Activated CD4-positive, alpha-beta T cell treated with anti-CD3 and anti-CD28 coated beads, Interleukin-2, amount 50 U/mL, for 16 hours (primary cell): ENCODE measurements at places on chromosomes 6 and 20.

DNA sequence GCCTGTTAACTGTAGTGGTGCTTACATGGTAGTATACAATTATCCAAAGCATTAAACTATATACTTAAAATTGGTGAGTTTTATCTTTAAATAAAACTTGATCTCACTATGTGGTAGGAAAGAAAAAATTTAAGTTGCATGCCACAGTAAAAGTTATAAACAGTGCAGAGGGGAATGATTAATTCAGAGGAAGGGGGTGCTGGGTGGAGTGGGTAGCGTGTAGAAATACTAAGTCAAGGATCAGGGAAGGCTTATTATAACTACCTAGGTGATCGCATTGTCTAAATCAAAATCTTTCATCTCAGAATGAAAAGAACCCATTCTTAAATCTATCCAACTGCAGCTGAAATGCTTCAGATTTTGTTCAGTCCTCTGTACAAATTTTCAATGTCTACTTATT, 428.3 kb downstream of the ADGRB3 start:
- no peak for DNase-seq

DNA sequence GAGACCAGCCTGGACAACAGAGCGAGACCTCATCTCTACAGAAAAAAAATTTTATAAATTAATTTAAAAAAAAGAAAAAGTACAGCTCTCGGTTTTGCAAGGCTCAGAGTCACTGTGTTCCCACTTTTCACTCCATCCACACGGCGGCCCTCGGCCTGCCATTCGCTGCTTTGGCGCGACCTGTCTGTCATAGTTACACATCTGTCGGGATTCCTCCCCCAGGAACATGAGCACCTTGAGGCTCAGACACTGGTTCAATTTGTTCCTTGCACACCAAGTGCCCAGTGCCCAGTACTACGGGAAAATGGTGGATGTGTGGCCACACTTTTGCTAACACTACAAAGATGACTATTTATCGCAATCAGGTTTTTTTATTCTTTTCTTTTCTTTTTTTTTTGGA, 8.4 kb downstream of the CTSZ start:
- no peak for DNase-seq

GRCh38 chr6:35786272-35786671, 5.5 kb downstream of the CLPSL1 start:
- DNase-seq, result no peak

- DNase-seq, result no peak
These were observed 163.6 kb downstream of the LY86 start for GRCh38 chr6:6752129-6752528.

DNA sequence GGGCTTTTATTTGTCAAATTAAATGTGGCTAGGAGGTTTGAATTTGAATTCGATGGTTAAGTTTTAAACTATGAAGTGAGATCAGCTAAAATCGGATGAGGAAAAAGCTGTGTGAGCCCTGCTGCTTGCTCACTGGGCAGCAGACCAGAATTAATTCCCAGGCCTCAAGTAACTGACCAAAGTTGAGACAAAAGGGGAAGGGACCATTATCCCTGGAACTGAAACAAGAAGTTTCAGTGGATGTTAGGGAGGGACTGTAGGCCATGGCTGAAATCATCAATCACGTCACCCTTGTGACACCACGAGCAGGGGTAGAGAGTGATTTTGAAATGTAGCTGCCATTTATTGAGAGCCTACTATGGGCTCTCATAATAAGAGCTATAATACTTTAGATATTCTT, 7.0 kb upstream of the PRSS35 start:
- DNase-seq, result no peak
